Activated gamma-delta T cell (primary cell): ENCODE measurements at places on chromosomes 5 and 9.

DNA sequence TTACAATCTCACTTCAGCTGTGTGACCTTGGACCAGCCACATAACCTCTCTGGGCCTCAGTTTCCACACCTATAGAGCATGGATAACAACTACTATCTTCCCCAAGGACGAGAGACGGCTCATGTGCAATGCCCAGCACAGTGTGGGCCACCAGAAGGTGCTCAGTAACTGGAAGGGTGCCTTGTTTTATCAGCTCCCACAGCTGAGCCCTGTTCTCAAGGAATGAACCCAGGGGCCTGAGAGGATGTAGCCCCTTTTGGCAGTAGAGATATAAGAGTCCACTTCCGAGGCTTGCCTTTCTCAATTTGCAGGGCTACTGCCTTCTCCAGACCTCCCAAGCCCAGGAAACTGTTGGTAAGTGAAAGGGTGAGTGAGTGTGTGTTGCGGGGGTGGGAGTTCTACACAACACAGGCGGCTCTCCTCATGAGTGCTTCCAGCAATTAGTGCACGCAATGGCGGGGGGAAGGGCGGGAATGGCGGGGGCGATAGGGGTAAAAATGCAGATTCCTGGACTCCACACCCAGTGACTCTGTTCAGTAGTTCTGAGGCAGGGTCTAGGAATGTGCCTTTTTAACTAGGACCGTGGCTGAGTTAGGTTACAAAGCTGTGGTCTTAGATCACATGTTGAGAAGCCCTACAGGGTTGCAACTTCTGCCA, 185.1 kb downstream of the FSTL4 start:
- no peak for DNase-seq

DNA sequence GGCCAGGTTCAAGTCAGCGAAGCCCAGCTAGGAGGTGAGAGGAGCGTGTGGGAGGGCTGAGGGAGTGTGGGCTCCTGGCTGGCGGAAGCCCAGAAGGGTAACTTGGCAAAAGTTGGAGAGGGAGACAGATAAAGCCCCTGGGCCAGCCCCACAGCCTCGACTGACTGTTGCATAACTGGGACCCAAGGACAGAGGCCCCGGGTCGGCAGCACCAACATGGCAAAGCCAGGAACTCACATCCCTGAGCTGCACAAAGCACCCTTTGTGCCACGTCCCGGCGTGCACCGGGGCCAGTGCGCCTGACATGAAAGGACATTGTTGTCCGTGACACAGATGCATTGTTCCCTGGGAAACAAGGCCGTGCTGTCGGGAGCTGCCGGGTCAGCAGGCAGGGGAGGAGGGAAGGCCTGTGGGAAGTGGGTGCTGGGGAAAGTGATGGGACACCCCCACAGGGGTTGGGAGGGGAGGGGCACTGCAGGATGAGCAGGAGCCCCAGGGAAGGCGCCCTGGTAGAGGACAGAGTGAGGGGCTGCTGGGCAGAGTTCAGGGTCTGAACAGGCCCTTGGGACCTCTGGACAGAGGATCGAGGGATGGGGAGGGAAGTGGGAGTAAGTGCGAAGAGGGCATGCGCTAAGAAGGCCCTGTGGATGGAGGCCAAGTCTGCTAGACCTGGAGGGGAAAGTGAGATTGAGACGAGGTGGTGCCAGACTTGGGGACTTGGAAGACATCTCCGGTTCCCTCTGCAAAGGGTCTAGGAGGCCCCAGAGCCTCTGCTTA, 13.0 kb upstream of the DPM2 start:
- DNase-seq: no peak

DNA sequence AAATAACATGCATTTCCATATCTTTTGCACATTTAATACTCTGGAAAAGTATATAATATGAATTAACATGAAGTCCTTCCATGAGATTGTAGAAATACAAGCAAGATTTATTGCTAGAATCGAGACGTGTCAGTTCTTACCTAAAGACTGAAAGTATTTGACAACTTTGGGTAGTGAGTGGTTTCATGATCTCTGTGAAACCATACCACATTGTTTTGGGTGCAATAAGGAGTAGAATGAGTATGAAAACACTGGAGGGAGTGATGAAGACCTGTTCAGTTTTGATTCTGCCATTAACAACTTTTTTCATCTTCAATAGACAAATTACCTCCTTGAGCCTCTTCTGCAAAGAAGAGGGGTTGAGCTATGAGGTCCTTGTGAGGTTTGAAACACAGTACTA, 133.7 kb downstream of the NUDT12 start:
- no peak for DNase-seq

- no peak for DNase-seq
These were observed 33.8 kb downstream of the SLC46A2 start for GRCh38 chr9:112856843-112857242.
